Occipital lobe (tissue), 3 donors: ENCODE measurements at places on chromosomes 5 and 9. TPM values are rescaled to one million over a fixed set of nuclear protein-coding genes. Genes with fewer than 3 reads are reported as not detected.

DNA sequence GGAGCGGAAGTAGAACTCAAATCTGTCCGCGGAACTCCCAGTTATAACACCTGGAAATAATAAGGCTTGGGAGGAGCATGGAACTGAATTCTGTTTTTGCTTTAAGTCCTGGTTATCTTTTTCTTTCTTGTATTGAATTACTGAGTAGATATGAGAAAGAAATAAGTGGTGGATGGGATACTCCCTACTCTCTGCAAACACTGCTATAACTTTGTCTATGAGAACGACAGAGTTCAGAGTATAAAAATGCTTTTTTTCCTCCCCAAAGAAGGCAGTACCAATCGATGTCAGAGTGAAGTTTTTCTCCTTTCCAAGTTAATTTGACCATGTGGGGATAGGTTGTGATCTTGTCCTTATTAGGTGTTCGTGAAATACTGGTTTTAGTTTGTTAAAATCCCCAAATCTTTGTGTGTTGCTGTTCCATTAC is 1.2 kb downstream of the RIC1 start:
- DNase-seq, result no peak

GRCh38 chr5:83025690-83026478 is 51.3 kb downstream of the TMEM167A start:
- DNase-seq, result no peak

Gene SLC34A3
- 0.16 TPM for total RNA-seq

GRCh38 chr5:181207214-181207959 is 2.4 kb upstream of the TRIM7 start:
- no peak for DNase-seq

DNA sequence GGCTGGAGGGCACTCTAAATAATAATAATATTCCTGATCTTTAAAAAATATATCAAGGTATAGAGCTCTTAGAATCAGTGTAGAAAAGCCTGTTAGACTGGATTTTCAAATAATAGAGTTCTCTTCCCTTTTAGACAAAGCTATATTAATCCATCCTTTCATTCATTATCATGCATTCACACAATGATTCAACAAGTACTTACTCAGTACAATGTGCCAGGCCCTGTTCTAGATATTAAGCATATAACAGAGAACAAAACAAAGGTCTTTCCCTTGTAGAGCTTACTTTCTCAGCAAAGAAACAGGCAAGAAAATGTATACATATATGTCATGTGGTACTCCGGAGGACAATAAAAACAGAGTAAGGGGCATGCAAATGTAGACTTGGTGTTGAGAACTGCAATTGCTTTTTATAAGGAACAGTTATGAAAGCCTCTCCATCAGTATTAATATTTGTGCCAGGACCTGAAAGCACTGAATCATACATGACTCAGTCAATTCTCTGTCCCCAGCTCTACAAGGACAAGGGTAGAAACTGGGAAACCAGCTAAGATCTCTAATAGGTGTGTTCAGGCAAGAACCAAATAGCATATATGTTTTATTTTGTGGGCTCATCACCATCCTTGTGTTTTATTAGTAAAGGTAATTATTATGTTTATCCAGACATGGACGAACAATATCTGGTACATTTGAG is 72.2 kb downstream of the PIP5K1B start:
- DNase-seq, result no peak

- no peak for DNase-seq
These were observed 11.2 kb upstream of the SETX start for GRCh38 chr9:132365986-132366385.

Gene MARCHF11
- total RNA-seq, result 3.6 TPM

DNA sequence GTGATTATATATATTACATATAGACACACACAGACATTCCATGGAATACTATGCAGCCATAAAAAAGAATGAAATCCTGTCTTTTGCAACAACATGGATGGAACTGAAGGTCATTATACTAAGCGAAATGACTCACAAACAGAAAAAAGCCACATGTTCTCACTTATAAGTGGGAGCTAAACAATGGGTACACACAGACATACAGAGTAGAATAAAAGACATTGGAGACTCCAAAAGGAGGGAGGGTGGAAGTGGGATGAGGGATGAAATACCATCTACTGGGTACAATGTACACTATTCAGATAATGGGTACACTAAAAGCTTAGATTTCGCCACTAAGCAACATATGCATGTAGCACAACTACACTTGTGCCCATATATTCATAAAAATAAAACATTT is 170.0 kb upstream of the RGMB start:
- DNase-seq, result no peak

DNA sequence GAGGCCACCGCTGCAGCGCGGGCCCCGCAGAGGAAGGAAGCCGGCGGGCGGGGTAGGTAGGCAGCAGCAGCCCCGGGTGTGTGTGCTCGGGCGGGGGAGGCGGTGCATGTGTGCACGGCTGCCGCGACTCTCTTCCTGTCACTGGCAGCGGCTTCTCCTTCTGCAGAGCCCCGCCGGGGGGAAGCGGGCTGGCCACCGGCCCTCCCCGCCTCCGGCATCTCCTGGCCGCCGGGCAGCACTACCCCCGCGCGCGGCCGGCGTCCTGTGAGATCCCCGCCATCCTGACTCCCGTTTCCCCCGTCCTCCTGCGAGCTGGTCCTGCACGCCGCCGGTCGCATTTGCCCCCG is 315 bp downstream of the PIK3R1 start:
- no peak for DNase-seq

DNA sequence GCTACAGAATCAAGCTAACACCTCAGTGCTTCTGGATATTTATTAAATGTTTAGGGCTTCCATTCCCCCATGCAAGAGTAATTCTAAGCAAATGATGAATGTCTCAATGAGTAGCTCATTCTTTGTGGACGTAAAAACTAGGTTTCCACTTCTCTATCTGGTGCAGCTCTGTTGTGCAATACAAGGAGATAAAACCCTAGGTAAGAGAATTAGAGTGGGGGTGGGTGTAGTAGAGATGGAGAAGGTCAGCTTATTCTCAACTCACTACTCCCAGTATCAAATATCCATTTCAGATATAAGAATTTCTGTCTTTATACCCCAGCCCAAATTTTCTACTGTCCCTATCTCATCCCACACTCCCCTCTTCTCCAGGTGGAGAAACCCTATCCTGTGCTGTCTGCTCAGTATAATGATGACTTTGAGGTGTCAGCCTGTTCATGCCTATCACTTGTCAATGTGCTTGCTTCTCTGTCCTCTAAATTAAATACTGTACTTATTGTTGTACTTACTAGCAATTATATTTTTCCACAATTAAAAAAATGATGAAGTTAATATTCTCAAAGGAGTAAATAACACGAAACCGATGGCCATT is 4.3 kb upstream of the FYB1 start:
- DNase-seq, result no peak

Gene CCL27
- total RNA-seq, result 0.31 TPM

DNA sequence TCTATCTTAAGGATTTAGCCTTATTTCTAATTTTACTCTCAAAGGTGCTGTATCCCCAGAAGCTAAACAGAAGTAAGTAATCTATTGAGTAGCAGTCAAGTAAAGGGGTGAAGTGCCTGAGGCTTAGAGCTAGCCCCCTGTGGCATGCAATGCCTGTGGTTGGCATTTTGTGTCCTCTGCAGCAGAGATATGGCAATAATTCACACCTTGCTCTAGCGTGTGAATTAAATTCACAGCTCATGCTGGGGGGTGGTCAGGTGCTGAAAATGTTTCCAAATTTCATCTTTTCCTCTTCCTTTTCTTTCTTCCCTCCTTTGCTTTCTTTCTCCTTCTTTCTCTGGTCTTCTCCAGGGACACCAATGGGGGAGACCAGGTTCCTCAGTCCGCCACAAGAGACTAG is 262.1 kb downstream of the GABRB2 start:
- DNase-seq, result no peak

Gene TOR1A
- 21.8 TPM for total RNA-seq

GRCh38 chr5:15023846-15024245 is 152.3 kb upstream of the ANKH start:
- DNase-seq, result no peak

- DNase-seq, result no peak
These were observed 123.5 kb downstream of the TARS1 start for GRCh38 chr5:33563983-33564908.

Gene NDUFB6
- 43.2 TPM for total RNA-seq

Gene SLC45A2
- 0.16 TPM for total RNA-seq

- DNase-seq, result no peak
These were observed 114.3 kb upstream of the BOD1 start for GRCh38 chr5:173730632-173731298.

DNA sequence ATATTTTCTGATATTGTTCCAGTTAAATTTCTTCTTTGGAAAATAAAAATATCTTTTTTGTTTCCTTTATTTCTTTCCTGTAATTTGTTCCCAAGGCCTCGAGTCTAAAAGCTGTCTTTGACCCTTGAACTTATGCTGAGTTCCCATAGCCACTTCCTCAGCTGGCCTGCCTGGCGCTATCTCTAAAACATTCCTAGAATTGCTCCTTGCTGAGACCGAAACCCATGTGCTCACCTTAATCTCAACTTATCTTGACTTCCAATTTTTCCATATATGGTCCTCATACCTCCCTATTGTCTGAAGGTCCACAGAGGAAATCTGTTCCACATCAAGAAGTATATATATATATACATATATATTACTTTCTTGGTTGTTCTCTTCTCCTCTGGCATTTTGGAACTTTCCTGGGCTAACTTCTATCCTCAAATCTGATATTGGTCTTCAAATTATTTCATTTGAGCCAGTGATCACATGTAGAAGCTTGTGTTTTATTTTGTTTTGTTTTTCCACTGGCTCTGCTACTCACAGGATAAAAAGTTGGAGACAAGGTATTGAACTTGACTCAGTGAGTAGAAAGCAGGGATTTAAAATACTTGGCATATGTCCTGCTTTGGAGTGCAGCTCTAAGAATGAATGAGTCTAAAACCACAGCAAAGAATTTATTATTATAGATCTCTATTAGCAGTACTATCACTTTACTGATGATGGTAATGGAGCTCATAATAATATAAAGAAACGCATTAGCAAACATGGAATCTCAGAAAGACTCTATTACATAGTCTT is 45.2 kb downstream of the ENC1 start:
- DNase-seq, result no peak

GRCh38 chr9:93813221-93814076 is 141.7 kb downstream of the BARX1 start:
- DNase-seq, result no peak

Gene MEGF10
- 20.0 TPM for total RNA-seq

Gene HOMER1
- total RNA-seq, result 174 TPM

DNA sequence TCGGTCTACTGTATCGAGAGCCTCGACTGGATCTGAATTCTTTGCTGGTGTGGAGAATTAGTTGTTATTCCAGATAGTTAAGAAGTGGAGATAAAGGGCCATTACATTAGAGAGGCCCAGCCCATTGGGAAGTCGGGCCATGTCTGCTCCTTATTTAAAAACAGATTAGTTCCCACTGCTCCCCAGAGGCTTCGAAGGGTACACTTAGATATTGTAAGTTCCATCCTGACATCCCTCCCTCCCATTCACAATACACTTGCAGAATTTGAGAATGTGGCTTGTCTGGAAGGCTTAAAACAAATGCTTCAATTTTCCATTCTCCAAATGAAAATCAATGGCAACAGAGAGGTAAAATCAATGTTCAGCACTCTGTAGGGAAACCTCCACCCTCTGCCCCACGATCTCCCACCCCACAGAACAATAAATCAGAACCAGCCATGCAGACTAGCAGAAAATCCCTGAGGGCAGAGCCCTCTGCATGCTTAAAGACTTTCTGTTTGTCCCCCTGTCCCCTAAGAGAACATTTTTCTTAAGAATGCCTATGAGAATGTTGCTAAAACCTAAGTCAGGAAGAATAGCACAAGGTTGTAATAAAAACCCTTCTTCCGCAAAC is 364.1 kb downstream of the SPOCK1 start:
- DNase-seq, result no peak

GRCh38 chr5:139360384-139360783 is 18.7 kb downstream of the PAIP2 start:
- no peak for DNase-seq

Gene FOXE1
- total RNA-seq, result not detected

- DNase-seq, result no peak
These were observed 178.2 kb upstream of the S1PR3 start for GRCh38 chr9:88812938-88813637.

DNA sequence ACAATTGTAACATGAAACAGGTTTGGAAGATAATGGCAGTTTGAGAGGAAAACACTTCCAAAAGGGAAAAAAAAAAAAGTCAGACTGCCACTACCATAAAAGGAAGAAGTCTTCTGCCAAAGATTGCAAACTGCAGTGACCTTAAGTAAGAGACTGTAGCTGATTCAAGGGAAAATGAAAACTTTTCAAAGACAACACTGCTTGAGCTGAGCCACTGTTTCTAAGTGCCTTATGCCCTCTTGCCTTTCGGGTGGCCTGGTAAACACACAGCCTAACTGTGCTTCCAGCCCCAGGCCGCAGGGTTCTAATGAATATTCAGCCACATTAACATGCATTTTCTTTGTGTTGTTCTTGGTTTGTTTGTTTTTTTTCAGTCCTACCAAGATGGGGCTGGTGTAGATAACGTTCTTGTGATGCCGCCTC is 354.6 kb downstream of the BNC2 start:
- no peak for DNase-seq

DNA sequence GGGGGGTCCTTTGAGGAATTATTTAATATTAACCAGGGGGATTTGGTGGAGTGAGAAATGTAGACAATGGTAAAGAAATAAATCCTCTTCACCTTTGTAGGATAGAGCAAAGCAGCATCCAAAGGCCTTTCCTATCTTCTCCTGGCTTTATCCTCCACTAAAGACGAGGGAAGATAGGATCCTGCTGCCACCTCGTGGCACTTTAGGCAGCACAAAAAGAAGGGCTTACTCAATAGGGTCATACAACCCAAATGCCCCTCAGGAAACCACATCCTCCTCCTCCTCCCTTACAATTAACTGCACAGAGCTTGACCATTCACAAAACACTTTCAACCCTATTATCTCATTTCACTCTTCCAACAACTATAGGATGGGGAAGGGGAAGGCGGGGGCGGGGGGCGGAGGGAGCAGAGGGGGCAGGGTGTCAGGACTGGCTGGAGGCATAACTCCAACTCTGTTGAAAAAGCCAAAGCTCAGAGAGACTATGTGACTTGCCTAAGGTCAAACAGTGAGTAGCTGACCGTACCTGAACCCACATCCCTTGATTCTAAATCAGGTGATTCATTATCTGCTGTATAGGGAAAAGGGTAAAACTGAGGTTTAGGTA is 45.4 kb upstream of the MYOT start:
- no peak for DNase-seq

DNA sequence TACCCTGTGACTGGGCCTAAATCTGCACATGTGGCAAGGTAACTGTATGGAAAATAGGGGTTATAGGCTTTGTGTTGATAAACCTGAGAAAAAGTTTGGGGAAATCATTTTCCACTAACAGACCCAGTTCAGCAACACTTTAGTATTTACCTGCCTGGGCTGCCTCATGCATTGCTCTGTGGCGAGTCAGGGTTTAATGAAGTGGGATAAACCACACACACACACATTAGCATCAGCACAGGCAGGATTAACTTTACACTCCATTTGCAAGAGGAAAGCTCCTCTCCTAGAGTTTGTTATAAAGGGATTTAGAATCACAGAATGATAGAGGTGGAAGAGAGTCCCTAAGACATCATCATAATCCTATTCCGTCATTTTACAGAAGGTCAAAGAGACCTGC is 20.0 kb upstream of the ZCCHC7 start:
- DNase-seq, result no peak

Gene PFN3
- not detected for total RNA-seq
